Skeletal muscle tissue (tissue), 5 donors: ENCODE measurements at places on chromosomes 16 and 17. TPM values are rescaled to one million over a fixed set of nuclear protein-coding genes. Genes with fewer than 3 reads are reported as not detected.

The EVPL gene
- under 0.01 TPM for total RNA-seq

The IFI35 gene
- total RNA-seq = 11.5 TPM

The COG7 gene
- 12.5 TPM for total RNA-seq

The ZFHX3 gene
- total RNA-seq = 8.9 TPM

The ITGB3 gene
- total RNA-seq = 11.0 TPM

The TEKT1 gene
- not detected for total RNA-seq

The TUBG2 gene
- total RNA-seq = 1.6 TPM

The PFN1 gene
- total RNA-seq = 137 TPM

The MEFV gene
- 0.52 TPM for total RNA-seq

The TEKT5 gene
- not detected for total RNA-seq

The KRTAP9-8 gene
- total RNA-seq = not detected

The USP32 gene
- total RNA-seq = 39.7 TPM

The GNPTG gene
- 18.3 TPM for total RNA-seq

The CPNE7 gene
- total RNA-seq = not detected

The EEF2KMT gene
- total RNA-seq = 5.7 TPM

The MAPT gene
- 4.7 TPM for total RNA-seq

The NSF gene
- 21.4 TPM for total RNA-seq

The KCNJ18 gene
- total RNA-seq = not detected

The DNAAF1 gene
- total RNA-seq = not detected

The CRYBA1 gene
- not detected for total RNA-seq

The SCNN1B gene
- total RNA-seq = not detected

The LGALS9 gene
- total RNA-seq = 3.1 TPM

The FSCN2 gene
- 1.0 TPM for total RNA-seq

The TEX19 gene
- total RNA-seq = 0.52 TPM

The MRTFB gene
- total RNA-seq = 13.0 TPM

The SNX20 gene
- 1.0 TPM for total RNA-seq

The STX1B gene
- total RNA-seq = not detected

The FOXF1 gene
- total RNA-seq = not detected

The ADAM11 gene
- 0.52 TPM for total RNA-seq

The SDK2 gene
- total RNA-seq = 11.0 TPM

The KRT27 gene
- total RNA-seq = not detected

The KIF18B gene
- 1.0 TPM for total RNA-seq

The PYDC1 gene
- not detected for total RNA-seq

The DRC7 gene
- total RNA-seq = not detected

The PRSS36 gene
- 0.52 TPM for total RNA-seq

The ZNF768 gene
- total RNA-seq = 23.5 TPM

The SPATA32 gene
- total RNA-seq = not detected

The C16orf46 gene
- total RNA-seq = not detected

The PPY gene
- total RNA-seq = not detected

The SEC14L5 gene
- total RNA-seq = 1.0 TPM

The LITAFD gene
- total RNA-seq = not detected
